ENCODE measurements at places on chromosomes 4 and X.
A peak's percentile ranks its signal among the peaks of the same experiment; 100 is the strongest.

DNA sequence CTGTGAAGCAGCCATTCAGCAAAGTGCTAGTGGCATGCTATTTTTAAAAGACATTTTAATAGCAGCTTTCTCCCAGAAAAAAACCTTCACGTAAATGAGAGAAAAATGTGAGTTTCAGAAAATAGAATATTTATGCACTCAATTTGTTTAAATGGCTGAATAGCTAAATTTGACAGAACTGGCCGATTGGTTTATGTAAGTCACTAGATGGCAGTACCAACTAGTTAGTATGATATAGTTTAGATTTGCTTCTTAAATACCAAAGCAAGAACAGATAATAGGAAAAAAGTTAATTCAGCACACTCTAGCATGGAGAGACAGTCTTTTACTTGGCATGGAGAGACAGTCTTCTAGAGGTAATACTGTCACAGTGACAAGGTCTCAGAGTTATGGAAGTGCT, 250.1 kb downstream of the SNCA start:
- DNase-seq, result no peak

- no peak for DNase-seq
These were observed 162.1 kb downstream of the CBR4 start for GRCh38 chr4:168847771-168848502.

DNA sequence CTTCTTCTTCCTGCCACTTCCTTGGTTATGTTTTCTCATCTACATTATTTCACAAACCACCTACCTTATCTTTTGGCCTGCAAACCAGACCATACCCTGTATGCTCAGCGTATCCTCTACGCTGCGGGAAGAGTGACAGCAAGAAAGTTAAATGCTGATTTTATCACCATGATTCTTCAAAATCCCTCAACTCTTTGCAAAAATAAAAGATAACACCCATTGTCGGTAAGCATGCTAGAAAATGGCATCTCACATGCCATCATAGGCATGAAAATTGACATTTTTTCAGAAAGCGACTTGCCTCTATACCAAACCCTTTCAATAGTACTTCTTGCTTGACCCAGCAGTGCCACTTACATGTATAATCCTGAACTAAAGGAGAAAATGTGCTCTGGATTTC, 102.0 kb downstream of the HPGD start:
- no peak for DNase-seq

GRCh38 chrX:29587107-29587506, 628.3 kb upstream of the MAGEB2 start:
- DNase-seq, result no peak

- no peak for DNase-seq
These were observed 63.5 kb upstream of the ARHGAP36 start for GRCh38 chrX:130994671-130995070.

- no peak for DNase-seq
These were observed 6.5 kb upstream of the SYP start for GRCh38 chrX:49206543-49206942.

GRCh38 chr4:177375372-177375771, 65.7 kb downstream of the NEIL3 start:
- DNase-seq, result no peak

GRCh38 chrX:131626681-131627296, 82.9 kb downstream of the OR13H1 start:
- DNase-seq, result no peak

DNA sequence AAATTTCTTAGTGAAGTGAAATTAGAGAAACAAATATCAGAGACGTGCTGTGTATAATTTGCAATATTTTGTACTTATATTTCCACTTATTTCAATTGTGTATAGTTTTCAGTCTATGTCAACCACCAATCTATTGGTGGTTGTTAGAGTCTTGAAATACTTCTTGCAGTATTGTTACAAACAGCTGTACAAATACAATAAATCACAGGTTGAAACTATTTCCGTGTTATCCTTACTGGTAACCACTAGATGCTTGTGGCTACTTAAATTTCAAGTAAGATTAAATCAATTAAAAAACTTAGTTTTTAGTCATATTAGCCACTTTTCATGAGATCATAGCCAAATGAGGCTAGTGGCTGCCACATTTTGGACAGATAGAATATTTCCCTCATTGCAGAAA, 520.5 kb downstream of the GBA3 start:
- no peak for DNase-seq

- peak; percentile 5 for DNase-seq
These were observed 5.6 kb upstream of the CT45A1 start for GRCh38 chrX:135707880-135708279.

GRCh38 chr4:108533245-108533844, 87.0 kb upstream of the RPL34 start:
- no peak for DNase-seq

DNA sequence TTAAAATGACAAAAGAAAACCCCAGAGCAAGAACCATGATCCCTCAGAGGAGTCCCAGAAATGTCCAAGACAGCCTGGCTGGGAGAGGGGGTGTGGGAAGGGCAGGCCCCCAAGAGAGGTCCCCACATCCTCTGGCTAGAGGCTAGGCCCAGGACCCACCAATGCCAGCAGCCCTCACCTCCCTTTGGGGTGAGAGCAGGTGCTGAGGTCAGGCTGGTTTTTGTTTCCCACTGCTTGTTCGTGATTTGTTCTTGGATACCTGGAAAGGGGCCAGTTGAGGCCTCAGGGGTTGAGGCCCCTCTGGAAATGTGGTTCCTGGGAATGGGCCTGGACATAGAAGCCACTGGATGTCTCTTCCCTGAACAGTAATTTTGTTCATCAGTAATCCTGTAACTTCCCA, 2.3 kb upstream of the GRSF1 start:
- DNase-seq, result no peak

- DNase-seq, result no peak
These were observed at the start of gene TEX11 for GRCh38 chrX:70908541-70908940. TSS of gene TEX11 (minus strand) at chrX:70908711. CDS start at chrX:70907789, 922 bp downstream.

DNA sequence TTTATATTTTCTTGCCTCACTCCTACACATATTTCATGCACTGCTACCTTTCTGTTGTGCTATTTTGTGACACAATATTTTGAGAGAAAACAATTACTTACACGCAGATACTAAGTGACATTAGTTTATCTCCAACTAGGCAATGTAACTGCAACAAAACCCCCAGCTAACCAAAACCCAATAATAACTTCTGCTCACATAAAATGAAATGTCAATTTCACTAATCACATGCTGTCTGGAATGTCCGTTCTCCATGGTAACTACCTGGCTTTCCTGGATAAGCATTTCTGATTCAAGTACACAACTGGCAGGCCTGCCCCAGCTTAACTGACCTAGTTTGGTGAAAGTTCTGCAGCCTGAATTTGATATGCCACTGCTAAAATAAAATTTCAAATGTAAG, 313.5 kb downstream of the TMA16 start:
- no peak for DNase-seq

GRCh38 chrX:74423289-74423998, 2.2 kb downstream of the SLC16A2 start:
- no peak for DNase-seq

DNA sequence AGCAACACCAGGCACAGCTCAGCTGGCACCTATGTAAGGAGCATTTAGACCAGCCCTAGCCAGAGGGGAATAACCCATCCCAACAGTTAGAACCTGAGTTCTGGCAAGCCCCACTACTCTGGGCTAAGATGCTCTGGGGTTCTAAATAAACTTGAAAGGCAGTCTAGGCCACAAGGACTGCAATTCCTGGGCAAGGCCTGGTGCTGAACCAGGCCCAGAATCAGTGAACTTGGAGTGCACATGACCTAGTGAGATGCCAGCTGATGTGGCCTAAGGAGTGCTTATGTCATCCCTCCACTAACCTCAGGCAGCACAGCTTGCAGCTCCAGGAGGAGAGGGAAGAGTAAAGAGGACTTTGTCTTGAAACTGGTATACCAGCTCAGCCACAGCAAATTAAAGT, 7.6 kb upstream of the PRRG3 start:
- no peak for DNase-seq

GRCh38 chrX:111743316-111743715, 62.3 kb downstream of the ALG13 start:
- DNase-seq, result no peak

DNA sequence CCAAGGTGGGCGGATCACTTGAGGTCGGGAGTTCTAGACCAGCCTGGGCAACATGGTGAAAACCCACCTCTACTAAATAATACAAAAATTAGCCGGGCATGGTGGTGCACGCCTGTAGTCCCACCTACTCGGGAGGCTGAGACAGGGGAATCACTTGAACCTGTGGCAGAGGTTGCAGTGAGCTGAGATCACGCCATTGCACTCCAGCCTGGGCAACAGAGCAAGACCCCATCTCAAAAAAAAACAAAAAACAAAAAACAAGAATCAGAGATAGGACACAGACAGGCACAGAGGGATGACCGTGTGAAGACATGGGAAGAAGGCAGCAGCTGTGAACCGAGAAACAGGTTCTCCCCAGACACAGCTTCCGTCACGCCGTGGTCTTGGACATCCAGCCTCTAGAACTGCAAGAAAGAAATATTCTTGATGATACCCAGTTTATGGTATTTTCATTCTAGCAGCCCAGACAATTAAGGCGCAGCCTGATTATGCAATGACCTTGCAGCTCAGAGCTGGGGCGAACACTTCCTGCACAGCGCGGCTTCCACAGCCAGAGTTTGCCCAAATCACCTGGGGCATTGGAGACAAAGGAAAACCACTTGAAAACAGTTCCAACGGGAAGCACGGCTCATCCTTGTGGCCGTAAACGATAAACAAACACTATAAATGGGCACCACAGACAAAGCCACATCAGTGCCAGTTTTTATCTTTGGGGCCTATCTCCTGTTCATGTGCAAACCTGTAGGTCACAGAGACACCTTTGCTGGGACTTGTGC, 4.2 kb upstream of the ARSD start:
- DNase-seq, result no peak

DNA sequence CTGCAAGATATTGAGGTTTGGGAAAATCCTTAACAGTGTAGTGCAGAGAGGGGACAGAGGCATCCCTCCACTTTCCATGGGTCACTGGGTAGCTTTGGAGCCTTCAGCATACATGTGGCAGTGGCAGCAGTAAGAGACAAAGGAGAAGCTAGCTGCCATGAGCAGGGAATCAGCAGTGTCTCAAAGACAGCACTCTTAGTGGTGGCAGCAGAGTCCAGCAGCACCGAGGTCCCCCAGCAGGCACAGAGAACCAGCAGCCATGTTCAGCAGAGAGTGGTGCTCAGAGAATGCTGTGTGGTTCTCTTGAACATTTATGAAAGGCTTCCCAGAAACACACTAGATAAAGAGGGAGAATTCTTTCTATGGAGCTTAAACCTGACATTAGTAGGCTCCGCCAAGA, 308.5 kb downstream of the CENPC start:
- DNase-seq, result no peak

DNA sequence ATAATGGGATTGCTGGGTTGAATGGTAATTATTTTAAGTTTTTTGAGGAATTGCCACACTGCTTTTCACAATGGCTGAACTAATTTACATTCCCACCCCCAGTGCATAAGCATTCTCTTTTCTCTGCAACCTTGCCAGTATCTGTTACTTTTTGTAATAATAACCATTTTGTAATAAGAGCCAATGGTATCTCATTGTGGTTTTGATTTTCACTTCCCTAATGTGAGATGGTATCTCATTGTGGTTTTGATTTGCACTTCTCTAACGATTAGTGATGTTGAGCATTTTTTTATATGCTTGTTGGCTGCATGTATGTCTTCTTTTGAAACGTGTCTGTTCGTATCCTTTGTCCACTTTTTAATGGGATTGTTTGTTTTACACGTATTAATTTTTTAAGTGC, 213.1 kb upstream of the HDX start:
- no peak for DNase-seq

DNA sequence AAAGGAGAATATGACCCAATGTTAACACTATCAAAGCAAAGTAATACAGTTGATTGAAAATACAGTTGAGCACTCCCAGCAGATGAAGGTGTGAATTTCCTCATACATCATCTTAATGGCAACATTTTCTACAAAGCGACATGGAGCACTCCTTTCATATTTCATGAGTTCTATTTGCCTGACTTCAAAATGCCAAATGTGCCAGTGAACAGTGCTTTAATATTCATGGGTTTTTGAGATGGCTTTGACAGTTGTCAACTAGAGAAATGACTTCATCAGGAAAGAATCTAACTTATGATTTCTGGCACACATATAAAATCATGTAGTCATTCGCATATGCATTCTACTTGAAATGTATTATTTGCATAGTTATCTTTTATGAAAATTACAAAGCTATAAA, 222.4 kb downstream of the GALNTL6 start:
- no peak for DNase-seq

DNA sequence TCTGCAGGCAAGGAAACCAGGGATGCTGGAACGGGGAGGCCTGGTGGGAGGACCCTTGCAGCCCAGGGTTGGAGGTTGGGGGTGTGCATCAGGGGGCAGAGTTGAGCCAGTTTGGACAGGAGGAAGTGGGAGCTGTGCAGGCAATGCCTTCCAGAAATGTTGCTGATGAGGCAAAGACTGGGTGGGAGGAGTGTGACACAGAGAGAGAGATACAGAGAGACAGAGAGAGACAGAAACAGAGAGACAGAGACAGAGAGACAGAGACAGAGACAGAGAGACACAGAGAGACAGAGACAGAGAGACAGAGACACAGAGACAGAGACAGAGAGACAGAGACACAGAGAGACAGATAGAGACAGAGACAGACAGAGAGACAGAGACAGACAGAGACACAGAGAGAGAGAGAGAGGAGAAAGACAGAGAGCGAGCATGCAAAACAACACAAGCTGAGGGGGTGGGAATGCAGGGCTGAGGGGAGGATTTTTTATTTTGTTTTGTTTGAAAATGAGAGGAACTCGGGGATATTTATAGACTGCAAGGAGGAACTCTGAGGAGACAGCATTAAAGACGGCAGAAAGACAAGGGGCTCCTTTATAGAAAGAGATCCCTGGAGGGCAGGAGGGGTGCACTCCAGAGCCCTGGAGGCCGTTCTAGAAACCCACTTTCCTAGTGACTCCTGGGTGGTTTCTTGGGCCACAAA, 1.9 kb upstream of the HAUS3 start:
- no peak for DNase-seq

- DNase-seq, result no peak
These were observed 11.8 kb upstream of the RTL5 start for GRCh38 chrX:72143609-72143907.

DNA sequence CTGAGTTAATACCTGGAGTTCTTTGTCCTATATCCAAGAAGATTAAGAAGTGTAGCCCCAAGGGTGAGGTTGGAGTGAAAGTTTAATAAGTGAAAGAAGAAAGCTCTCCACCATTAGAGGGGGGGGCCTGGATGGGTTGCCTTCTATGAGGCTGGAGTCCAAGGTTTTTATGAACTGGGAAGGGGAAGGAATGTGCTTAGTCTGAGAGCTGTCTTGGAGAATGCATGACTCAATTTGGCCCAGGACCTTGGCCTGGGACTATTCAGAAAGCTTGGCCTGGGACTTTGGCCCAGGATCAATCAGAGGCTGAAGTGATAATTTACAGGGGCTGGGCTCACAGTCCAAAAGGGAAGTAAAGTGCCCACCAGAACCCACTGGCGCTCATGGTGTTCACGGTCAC, 1049.0 kb upstream of the GRIA3 start:
- DNase-seq, result no peak

DNA sequence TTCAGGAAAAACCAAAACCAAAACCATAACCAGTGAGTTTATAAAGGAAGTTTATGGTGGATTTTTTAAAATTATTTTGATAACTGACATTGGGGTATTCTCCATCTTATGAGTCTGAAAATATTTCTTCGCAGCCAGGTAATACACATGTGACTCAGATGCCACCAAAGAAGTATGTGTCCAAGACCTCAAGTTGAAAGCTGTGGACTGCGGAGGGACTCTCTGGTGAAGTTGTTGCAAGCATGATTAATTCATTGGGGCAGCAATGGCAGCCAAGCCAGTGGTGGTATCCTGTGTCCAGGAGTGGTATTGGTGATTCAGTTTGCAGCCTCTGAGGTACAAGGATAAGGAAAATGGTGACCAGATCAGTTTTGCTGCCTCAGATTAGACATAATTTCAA, 14.0 kb upstream of the ADH5 start:
- no peak for DNase-seq
